CD8-positive, alpha-beta memory T cell (primary cell): ENCODE measurements at places on chromosomes 3 and 15.

GRCh38 chr3:187719628-187720336 lies 17.4 kb upstream of the RTP2 start:
- H3K27me3 ChIP-seq = no peaks in the 10 kb centered on the region
- H3K4me1 ChIP-seq = no peaks in the 10 kb centered on the region
- H3K36me3 ChIP-seq = peaks cover 12% of the 10 kb centered on the region
- no peak for DNase-seq
- H3K4me3 ChIP-seq = no peak overlapping the region
- H3K27ac ChIP-seq = no peak overlapping the region

DNA sequence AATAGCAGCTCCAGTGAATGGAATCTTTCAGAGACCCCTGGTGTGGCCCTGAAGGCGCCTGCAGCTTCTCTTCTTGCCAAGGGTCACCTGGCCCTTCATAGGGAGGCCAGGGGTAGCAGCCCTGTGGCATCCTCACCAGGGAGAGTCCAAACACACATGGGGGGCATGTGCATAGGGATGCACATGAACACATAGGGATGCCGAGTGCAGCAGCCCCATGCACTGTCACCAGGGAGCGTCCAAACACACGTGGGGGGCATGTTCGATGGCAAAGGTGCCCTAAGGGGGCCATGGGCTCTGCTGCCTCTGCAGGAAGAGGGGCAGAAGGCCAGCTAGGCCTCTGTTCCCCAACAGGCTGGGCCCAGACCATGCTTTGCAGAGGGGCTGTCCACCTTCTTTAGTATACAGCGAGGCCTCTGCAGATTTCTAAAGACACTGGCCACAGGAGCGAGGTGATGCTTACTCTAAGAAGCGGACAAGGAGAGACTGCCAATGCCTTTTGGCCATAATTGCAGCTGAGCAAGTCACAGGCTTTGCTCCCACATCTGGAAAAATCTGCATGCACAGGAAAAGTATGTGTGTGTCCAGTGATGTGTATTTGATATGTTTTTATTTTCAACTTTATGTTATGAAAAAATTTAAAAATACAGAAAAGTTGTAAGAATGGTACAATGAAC lies 21.0 kb downstream of the ANAPC13 start:
- no peaks in the 10 kb centered on the region for H3K4me1 ChIP-seq
- no peak overlapping the region for H3K4me3 ChIP-seq
- DNase-seq = no peak

- H3K4me1 ChIP-seq = peaks cover 28% of the 10 kb centered on the region
- peak overlapping the region; percentile 74 for H3K27ac ChIP-seq
- H3K27me3 ChIP-seq = no peaks in the 10 kb centered on the region
- DNase-seq = no peak
These were observed 1.3 kb upstream of the TNIK start for GRCh38 chr3:171461525-171461917.

- no peaks in the 10 kb centered on the region for H3K27me3 ChIP-seq
- peaks cover 27% of the 10 kb centered on the region for H3K4me1 ChIP-seq
- H3K27ac ChIP-seq = no peak overlapping the region
- H3K36me3 ChIP-seq = no peaks in the 10 kb centered on the region
- DNase-seq = no peak
These were observed 570.2 kb downstream of the NTRK3 start for GRCh38 chr15:87686339-87686738.

DNA sequence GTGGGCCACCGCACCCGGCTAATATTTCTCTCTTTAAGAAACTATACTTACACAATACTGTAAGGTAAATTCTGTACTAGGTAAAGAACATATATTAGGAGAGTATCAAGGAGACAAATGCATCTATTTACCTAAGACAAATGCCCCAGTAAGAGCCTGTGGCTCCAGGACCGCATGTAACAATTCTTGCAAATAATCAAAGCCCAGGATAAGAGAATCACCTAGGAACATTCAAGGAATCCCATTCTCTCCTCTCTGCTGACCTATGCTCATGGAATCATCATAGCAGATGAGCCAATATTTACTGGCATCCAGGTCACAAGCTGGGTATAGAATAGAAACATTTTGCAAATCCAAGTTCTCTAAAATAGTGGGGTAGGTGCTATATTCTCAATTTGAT lies 347.7 kb downstream of the FOXP1 start:
- no peak overlapping the region for H3K4me3 ChIP-seq
- peaks cover 17% of the 10 kb centered on the region for H3K4me1 ChIP-seq
- H3K36me3 ChIP-seq = no peaks in the 10 kb centered on the region
- H3K27ac ChIP-seq = no peak overlapping the region
- no peaks in the 10 kb centered on the region for H3K27me3 ChIP-seq

GRCh38 chr15:81322676-81323253 lies 1.2 kb downstream of the STARD5 start:
- H3K27me3 ChIP-seq = no peaks in the 10 kb centered on the region
- no peak overlapping the region for H3K4me3 ChIP-seq
- peaks cover 8% of the 10 kb centered on the region for H3K36me3 ChIP-seq
- peaks cover 20% of the 10 kb centered on the region for H3K4me1 ChIP-seq
- DNase-seq = no peak

- H3K36me3 ChIP-seq = no peaks in the 10 kb centered on the region
- no peak overlapping the region for H3K27ac ChIP-seq
- H3K27me3 ChIP-seq = no peaks in the 10 kb centered on the region
These were observed 2.1 kb downstream of the CHAC1 start for GRCh38 chr15:40955141-40955903.

DNA sequence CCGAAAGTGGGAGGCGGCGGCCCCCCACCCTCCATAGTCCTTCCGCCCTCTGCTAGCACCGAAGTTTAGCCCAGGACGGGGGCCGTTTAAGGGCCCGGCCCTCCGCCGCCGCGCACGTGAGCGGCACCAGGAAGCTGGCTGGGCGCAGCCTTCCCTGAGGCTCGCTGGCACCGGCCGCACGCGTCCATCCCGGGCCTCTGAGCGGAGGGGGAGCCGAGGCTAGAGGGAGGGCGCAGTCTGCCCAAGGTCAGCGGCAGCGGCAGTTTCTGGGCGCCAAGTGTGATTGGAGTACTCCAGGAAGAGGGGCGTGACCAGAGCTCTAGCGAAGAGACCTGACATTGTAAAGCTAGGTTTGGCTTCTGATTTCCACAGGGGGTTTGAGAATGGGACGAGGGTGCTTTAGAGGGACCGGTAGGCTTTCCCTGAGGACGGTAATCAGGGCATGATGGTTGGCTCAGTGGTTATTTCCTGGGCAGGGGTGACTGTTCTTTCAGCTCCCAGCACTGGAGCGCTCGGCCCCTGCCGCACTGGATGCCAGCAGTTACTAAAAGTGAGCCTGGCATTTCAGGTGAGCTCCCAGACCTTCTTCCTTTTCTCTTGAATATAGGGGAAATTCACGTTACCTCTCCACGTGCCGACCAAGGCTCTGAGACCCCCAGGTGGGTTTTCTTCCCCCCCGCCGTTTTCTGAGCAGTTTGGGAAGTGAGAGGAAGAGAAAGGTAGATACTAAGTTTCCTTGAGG lies 853 bp downstream of the TEX264 start:
- peaks cover 23% of the 10 kb centered on the region for H3K36me3 ChIP-seq
- no peak for DNase-seq

GRCh38 chr3:117277816-117278215 lies 568.2 kb downstream of the TUSC7 start:
- no peaks in the 10 kb centered on the region for H3K27me3 ChIP-seq
- no peak for DNase-seq
- no peaks in the 10 kb centered on the region for H3K4me1 ChIP-seq
- H3K27ac ChIP-seq = no peak overlapping the region
- no peaks in the 10 kb centered on the region for H3K36me3 ChIP-seq

- H3K4me1 ChIP-seq = no peaks in the 10 kb centered on the region
- no peak for DNase-seq
- no peak overlapping the region for H3K4me3 ChIP-seq
- H3K36me3 ChIP-seq = no peaks in the 10 kb centered on the region
These were observed 19.6 kb downstream of the CD86 start for GRCh38 chr3:122074621-122075265.

DNA sequence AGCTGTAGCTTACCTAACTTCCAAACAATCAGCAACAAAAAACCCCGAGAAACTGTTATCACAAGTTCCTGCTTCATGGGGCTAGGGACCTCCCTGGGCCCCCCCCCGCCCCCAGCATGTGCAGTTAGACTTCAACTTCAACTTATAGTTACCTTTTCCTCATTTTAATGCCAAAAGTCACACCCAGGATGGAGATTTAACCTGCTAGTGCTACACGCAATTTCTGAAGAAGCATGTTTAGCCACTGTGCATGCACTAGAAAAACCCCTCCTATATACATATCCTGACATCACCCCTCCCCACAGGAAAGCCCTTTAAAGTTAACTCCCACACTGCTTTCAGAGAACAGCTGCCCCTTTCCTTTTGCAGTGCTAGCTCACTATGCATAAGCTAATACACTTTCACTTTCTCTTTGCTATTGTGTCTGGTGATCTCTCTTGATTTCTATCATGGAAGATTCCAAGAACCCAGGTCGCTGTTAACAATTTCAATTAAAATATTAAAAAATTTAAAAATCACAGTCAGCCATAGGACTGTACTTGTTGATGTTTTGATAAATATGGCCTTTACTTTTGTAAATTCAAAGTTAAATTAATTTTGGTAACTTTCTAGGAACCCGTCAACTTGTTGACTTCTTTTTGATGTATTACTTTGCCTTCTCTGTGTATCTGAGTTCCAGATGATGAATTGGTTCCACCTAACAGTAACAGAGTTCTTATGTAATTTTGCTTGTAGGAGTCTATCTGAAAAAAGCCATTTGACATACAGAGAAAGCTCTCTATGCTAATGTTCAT lies 75.2 kb upstream of the ACAD9 start:
- DNase-seq = peak; percentile 22
- peak overlapping the region; percentile 40 for H3K4me3 ChIP-seq
- H3K27ac ChIP-seq = peak overlapping the region; percentile 64
- peaks cover 72% of the 10 kb centered on the region for H3K4me1 ChIP-seq
- H3K27me3 ChIP-seq = no peaks in the 10 kb centered on the region

- no peak for DNase-seq
- no peak overlapping the region for H3K27ac ChIP-seq
- no peak overlapping the region for H3K4me3 ChIP-seq
- H3K36me3 ChIP-seq = no peaks in the 10 kb centered on the region
- no peaks in the 10 kb centered on the region for H3K4me1 ChIP-seq
These were observed 53.1 kb upstream of the CFAP161 start for GRCh38 chr15:81080996-81081395.

- H3K27me3 ChIP-seq = no peaks in the 10 kb centered on the region
- no peak overlapping the region for H3K4me3 ChIP-seq
- H3K4me1 ChIP-seq = peaks cover 4% of the 10 kb centered on the region
- no peak for DNase-seq
These were observed 6.2 kb downstream of the HLTF start for GRCh38 chr3:149080011-149080698.

DNA sequence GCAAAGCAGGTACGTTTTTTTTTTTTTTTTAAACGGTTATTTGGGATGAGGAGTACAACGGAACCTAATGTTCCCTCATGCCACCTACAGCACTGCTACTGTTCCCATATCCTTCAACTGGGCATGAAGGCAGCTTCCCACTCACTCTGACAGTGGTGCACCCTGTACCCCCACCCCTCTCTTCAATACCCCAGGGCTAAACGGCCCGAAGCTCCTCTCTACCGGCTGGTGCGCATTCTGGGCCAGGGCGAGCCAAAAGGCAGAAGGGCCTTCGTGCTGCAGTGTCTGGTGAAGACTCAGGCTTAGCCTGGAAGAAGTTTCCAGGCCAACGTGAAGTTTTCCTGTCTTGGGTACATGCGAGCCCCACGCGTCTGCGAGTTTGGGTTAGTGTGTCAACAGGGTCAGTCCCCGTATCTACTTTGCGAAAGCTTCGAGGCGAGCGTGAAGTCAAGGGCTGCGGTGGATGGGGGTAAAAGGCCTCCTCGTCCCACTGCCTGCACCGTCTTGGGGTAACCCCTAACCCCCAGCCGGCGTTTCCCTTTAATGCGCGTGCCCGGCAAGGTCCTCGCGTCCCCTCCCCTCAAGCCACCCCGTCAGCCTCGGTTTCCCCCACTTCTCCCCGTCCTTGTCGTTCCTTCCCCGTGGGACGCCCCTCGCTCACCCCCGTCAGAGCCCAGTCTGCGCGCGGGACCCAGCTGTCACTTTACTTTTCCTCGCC lies 765 bp upstream of the UBE2E2 start:
- no peaks in the 10 kb centered on the region for H3K27me3 ChIP-seq
- H3K36me3 ChIP-seq = no peaks in the 10 kb centered on the region
- H3K4me1 ChIP-seq = peaks cover 6% of the 10 kb centered on the region
- peak overlapping the region; percentile 30 for H3K4me3 ChIP-seq

- H3K4me3 ChIP-seq = no peak overlapping the region
- H3K4me1 ChIP-seq = no peaks in the 10 kb centered on the region
- no peak for DNase-seq
- no peaks in the 10 kb centered on the region for H3K36me3 ChIP-seq
- no peaks in the 10 kb centered on the region for H3K27me3 ChIP-seq
These were observed 167.3 kb upstream of the THBS1 start for GRCh38 chr15:39413558-39413957.

DNA sequence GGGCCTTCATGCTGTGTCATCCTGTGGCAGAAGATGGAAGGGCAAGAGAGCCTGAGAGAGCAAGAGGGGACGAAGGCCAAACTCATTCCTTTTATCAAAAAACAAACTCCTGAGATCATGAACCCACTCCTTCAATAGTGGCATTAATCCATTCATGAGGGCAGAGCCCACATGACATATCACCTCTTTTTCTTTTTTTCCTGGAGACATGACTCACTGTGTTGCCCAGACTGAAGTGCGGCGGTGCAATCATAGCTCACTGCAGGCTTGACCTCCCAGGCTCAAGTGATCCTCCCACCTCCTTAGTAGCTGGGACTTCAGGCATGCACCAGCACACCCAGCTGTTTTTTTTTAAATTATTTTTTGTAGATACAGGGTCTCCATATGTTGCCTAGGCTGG lies 92.0 kb upstream of the RNU6-1 start:
- H3K4me3 ChIP-seq = no peak overlapping the region
- no peaks in the 10 kb centered on the region for H3K27me3 ChIP-seq
- H3K36me3 ChIP-seq = no peaks in the 10 kb centered on the region

DNA sequence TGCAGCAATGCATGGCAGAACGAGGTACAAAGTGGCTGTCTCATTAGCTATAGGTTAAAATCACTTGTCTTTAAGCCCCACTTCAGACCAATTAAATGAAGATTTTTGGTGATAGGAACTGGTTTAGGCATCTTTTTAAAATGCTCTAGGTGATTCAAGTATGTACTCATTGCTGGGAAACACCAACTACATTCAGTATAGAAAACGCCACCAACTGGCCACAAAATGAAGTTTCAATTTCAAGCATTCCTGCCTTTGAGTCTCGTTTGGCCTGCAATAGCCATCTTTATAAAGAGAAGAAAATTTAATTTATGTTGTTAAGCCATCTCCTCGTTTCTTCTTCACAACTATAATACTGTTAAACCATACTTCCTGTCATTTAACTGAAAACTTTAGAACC lies 587.9 kb downstream of the GBE1 start:
- H3K36me3 ChIP-seq = no peaks in the 10 kb centered on the region
- no peak overlapping the region for H3K27ac ChIP-seq
- no peaks in the 10 kb centered on the region for H3K4me1 ChIP-seq
- no peak overlapping the region for H3K4me3 ChIP-seq

DNA sequence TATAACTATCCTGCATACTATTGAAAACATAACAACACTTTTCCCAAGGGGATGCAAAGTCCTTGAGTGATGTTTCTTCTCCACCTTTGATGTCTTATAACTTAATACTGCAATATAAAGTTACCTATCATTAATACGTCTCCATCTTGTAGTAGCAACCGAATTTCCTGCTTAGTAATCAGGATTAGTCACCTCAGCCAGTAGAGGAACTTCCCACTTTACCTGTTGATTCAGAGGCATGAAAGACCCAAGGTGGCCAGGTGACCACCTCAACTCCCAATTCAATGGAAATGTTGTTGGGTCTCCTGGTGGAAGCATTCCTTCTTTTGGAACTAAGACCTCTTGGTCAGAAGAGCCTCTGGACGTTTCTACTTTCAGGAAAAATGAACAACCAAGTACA lies 3.5 kb upstream of the TMCC1 start:
- peaks cover 15% of the 10 kb centered on the region for H3K4me1 ChIP-seq
- no peak for DNase-seq
- no peak overlapping the region for H3K27ac ChIP-seq
